ENCODE measurements at places on chromosomes 2 and 18. TPM values are rescaled to one million over a fixed set of nuclear protein-coding genes. Genes with fewer than 3 reads are reported as not detected.

Gene ZNF2
- 5.2 TPM for total RNA-seq

Gene ALPI
- not detected for total RNA-seq

Gene GCG
- not detected for total RNA-seq

Gene MBD2
- 148 TPM for total RNA-seq

Gene STEAP3
- total RNA-seq = 0.15 TPM

- no peaks in the 10 kb centered on the region for H3K27me3 ChIP-seq
- H3K4me3 ChIP-seq = no peak overlapping the region
- no peak for DNase-seq
Measured at GRCh38 chr2:171214093-171214492, 53.4 kb upstream of the TLK1 start.

DNA sequence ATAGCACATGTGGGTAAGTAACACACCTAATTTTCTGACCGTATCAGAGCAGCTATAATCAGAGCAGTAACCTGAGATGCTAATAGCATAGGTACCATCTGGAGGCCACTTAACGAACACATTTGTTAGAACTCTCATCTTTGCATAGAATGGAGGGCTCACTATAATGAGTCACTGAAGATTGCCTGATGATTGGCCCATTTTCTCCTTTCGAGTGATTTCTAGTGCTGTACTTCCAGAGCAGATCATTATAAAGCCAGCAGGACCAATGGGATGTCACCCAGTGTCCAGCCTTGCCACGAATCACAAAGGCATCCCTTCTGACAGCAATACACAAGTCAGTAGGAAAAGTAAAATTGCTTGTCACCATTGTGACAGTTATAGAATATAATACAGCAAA is 81.7 kb upstream of the REV1 start:
- H3K4me1 ChIP-seq = no peaks in the 10 kb centered on the region
- no peak for DNase-seq
- peaks cover 6% of the 10 kb centered on the region for H3K27me3 ChIP-seq
- no peak overlapping the region for H3K4me3 ChIP-seq
- H3K36me3 ChIP-seq = no peaks in the 10 kb centered on the region

GRCh38 chr2:60413814-60414168 is 139.7 kb downstream of the BCL11A start:
- H3K4me3 ChIP-seq = no peak overlapping the region
- no peaks in the 10 kb centered on the region for H3K36me3 ChIP-seq
- H3K27ac ChIP-seq = no peak overlapping the region
- DNase-seq = no peak
- no peaks in the 10 kb centered on the region for H3K4me1 ChIP-seq

- peaks cover 5% of the 10 kb centered on the region for H3K4me1 ChIP-seq
- H3K27ac ChIP-seq = no peak overlapping the region
- peaks cover 48% of the 10 kb centered on the region for H3K36me3 ChIP-seq
- no peaks in the 10 kb centered on the region for H3K27me3 ChIP-seq
- no peak overlapping the region for H3K4me3 ChIP-seq
- no peak for DNase-seq
Measured at GRCh38 chr2:239157771-239158170, 243.0 kb downstream of the HDAC4 start.

DNA sequence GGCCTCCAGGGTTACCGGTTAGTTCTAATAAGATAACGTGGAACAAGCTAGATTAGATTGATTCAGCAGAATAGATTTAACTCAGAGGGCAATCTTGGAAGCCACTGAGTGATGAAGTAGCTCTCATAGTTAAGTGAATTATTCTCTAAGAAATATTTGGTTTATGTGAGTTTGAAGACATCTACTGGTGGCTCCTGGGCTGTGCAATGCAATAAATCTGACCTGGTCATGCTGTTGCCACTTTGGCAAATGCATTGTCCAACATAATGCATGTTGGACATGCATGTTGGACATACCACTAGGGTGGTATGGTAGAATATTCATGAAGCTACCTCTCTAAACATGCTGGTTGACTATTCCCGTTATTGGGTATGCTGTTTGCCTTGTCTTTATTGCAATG is 493.7 kb upstream of the VRK2 start:
- H3K27me3 ChIP-seq = no peaks in the 10 kb centered on the region
- H3K4me1 ChIP-seq = peaks cover 4% of the 10 kb centered on the region
- DNase-seq = no peak
- H3K36me3 ChIP-seq = no peaks in the 10 kb centered on the region

DNA sequence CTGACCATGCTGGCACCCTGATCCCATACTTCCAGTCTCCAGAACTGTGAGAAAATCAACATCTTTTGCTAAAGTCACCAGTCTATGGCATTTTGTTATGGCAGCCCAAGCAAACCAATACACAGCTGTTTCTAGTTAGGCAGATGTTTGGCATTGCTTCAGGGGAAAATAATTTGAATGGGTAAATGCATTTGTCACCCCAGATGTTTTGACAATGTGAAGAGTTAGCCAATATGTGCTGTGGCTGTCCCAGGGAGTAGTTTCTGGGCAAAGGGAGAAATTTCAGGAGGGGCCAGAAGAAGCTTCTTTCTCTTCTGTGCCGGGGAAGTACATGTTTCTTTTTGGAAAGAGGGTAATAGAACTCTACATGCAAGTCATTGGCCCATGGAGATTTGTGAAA is 619.0 kb downstream of the SLC4A3 start:
- H3K4me1 ChIP-seq = no peaks in the 10 kb centered on the region
- DNase-seq = no peak
- H3K27me3 ChIP-seq = no peaks in the 10 kb centered on the region
- H3K27ac ChIP-seq = no peak overlapping the region

GRCh38 chr2:3432067-3432466 is 52.6 kb downstream of the TRAPPC12 start:
- H3K4me1 ChIP-seq = peaks cover 4% of the 10 kb centered on the region
- H3K27me3 ChIP-seq = no peaks in the 10 kb centered on the region
- H3K27ac ChIP-seq = no peak overlapping the region
- DNase-seq = no peak
- H3K4me3 ChIP-seq = no peak overlapping the region

- no peak for DNase-seq
- H3K27me3 ChIP-seq = no peaks in the 10 kb centered on the region
- H3K36me3 ChIP-seq = no peaks in the 10 kb centered on the region
- H3K27ac ChIP-seq = no peak overlapping the region
- no peaks in the 10 kb centered on the region for H3K4me1 ChIP-seq
- H3K4me3 ChIP-seq = no peak overlapping the region
Measured at GRCh38 chr2:150468350-150468960, 19.0 kb downstream of the RND3 start.
